ENCODE measurements at places on chromosomes 3 and 15.

- DNase-seq: no peak
Observed at GRCh38 chr3:166554023-166554422, 716.8 kb upstream of the BCHE start.

- no peak for DNase-seq
Observed at GRCh38 chr15:96728591-96728990, 398.1 kb downstream of the NR2F2 start.

DNA sequence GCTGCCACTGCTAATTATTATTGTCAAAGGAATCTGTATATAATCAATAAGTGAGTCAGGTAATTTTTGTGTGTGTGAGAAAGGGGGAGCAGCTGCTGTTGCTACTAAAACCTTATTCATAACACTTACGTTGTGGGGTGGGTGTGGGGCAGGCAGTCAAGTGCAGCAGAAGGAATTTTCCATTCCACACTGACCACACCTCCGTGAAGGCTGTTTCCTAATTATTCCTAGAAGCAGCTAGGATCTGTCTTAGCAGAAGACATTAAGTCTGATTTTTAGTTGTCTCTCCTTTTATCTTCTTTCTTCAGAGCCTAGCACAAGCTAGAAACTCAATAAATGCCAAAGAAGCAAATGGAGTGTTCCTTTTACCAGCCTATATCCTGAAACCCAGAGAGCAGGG lies 4.0 kb upstream of the U2SURP start:
- no peak for DNase-seq

DNA sequence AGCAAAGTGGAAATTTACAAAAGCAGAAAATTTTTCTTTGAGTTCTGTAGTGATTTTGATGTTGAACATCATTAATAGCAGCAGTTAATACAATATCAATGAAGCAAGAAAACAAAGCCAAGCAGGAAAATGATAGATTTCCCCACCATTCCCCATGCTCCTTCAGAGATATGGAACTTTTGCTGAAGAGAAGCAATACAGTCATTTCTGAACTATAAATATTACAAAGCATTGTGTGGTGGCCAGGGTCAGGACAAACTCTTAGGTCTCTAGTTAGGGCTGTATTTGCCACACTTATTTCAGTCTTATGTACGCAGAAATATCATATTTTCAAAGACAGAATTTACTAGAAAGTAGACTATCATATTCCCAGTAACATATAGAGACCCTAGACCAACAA lies 88.8 kb upstream of the P3H2 start:
- no peak for DNase-seq

- DNase-seq: no peak
Observed at GRCh38 chr15:67405208-67406191, 115.4 kb upstream of the C15orf61 start.

DNA sequence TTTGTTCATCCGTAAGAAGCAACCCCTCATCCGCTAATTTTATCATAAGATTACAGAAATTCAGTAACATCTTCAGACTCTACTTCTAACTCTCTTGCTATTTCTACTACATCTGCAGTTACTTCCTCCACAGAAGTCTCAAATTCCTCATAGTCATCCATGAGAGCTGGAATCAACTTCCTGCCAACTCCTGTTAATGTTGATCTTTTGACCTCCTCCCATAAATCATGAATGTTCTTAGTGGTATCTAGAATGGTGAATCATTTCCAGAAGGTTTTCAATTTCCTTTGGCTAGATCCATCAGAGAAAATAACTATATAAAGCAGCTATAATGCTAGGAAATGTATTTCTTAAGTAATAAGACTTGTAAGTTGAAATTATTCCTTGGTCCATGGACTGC lies 115.1 kb downstream of the TAFA4 start:
- DNase-seq: no peak

- no peak for DNase-seq
Observed at GRCh38 chr15:86001200-86001599, 78.5 kb upstream of the AGBL1 start.

DNA sequence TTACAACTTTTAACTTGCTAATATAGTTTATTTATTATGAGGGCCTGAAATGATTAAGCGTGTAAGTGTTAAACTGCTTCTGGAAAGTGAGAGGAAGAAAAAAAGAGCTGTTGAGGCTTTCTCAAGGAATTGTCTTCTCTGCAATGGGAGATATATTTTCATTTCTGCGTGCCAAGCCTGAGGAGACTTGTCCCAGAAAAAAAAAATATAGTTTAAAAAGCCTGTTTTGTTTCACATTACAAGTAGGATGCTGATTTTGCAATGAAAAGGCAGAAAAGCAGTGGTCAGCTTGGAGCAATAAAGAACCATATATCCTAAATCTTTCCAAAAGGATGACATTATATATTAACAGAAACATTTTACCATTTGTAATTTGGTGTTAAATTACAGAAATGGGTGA lies 115.5 kb downstream of the GMNC start:
- no peak for DNase-seq

DNA sequence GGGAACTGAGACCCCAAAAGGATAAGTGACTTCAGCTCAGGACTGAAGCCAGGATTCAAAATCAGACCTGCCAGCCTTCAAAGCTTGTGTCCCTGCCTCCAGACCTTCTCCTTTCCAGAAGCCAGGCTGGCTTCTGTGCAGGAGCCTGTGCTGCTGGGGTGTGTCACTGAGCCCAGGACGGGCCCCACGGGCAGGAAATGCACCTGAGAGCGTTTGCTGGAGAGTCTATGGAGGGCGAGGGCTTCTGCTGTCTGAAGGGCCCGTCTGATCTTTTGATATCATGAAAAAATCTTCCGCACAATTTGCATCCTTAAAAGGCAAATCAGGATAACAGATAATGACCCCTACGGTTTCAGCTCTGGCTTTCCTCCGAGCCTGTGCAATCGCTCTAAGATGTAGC lies 125.4 kb downstream of the FAM43A start:
- DNase-seq: no peak

- peak; percentile 67 for DNase-seq
Observed at GRCh38 chr15:64634027-64634426, 141.4 kb downstream of the RBPMS2 start.

- no peak for DNase-seq
Observed at GRCh38 chr3:142633073-142633472, 36.9 kb downstream of the PLS1 start.

DNA sequence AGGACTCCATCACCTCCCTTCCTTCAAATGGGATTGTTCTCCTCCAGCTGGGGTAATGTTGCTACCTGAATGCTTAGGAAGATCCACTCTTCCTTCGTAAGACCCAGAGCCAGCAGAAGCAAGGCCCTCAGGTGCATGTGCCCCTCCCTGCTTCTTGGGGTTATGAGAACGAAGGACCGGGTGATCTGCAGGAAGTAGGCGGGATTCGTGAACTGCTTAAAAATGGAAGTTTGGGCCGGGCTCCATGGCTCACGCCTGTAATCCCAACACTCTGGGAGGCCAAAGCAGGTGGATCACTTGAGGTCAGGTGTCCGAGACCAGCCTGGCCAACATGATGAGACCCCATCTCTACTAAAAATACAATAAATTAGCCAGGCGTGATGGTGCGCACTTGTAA lies 8.0 kb downstream of the TLR9 start:
- DNase-seq: peak; percentile 24

DNA sequence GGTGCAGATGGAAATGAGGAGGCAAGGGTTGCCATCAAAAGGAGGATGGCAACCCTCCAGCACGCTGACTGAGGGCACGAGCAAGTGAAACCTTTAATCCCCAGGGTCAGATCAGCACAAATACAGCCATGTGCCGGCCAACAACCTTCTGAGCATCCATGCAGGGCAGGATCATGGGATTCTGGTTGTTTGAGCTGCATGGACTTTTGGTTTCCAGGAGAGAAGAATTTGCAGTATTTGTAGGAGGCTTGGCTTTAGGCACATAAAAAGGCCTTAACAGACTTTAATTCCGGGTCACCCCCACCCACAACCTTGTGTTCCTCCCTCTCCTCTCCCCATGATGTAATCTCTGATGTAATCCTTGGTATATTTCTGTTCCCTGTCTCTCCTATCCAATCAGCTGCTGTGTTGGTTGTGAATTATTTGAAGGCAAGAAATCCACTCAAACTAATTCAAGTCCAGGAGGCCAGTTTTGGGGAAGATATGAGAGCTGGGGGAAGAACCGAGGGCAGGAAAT lies 254.3 kb downstream of the SHQ1 start:
- no peak for DNase-seq

GRCh38 chr15:58016581-58017175 lies 48.8 kb downstream of the ALDH1A2 start:
- DNase-seq: no peak

DNA sequence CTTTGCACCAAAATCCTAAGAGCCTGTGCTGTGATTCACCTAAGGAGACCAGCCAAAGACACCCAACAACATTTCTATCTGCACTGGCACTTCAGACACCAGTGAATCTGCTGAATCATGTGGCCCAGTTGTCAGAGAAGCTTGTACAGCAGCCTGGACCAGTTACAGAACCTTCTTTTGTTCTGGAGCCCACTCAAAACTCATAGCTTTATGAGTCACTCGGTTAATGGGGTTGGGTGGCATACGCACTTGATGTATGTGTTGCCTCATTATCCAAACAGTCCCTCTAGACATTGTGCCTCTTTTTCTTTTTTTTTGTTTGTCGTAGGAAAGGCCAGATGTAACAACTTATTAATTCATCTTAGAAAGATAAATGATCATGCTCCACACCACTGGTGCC lies 25.6 kb upstream of the GOLGA6L2 start:
- DNase-seq: no peak

- DNase-seq: peak; percentile 79
Observed at GRCh38 chr3:41960826-41961750, 815 bp downstream of the ULK4 start.

DNA sequence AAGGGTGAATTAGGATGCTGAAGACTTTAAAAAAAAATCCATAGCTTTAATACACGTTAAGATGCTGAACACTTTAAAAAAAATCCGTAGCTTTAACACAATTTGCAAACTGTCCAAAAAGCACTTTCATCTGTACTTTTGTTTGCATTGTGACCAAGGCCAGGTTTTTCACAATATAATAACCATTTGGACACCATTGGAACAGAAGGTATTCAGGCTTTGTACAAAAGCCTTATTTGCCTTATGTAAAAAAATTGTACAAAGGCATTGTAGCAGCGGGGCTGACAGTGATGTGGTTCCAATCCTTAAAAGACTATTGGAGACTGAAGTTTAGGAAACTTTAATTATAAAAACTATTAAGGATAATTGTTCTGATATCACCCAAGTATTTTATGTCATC lies 15.2 kb upstream of the ICE2 start:
- no peak for DNase-seq

- no peak for DNase-seq
Observed at GRCh38 chr3:16132190-16132589, 42.3 kb upstream of the GALNT15 start.

DNA sequence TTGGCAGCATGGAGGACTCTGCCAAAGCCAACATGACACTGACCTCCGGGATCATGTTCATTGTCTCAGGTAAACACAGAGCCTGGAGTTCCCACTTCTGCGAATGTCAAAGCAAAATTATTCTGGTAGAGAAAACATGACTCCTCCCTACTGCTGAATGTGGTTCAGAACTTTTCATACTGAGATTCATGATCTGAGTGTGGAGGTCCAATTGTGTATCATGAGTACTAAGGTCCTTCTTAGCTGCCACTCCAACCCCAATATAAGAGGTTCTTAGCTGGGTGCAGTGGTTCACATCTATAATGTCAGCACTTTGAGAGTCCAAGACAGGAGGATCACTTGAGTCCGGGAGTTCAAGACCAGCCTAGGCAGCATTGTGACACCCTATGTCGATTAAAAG lies 13.8 kb downstream of the CLDN18 start:
- no peak for DNase-seq

GRCh38 chr3:165078293-165078692 lies at the start of gene SI:
Gene SI, minus strand, starts transcription at chr3:165078496. Its CDS starts 2,484 bp downstream, at chr3:165076012.
- DNase-seq: no peak

GRCh38 chr3:16061491-16061890 lies 113.0 kb upstream of the GALNT15 start:
- no peak for DNase-seq

DNA sequence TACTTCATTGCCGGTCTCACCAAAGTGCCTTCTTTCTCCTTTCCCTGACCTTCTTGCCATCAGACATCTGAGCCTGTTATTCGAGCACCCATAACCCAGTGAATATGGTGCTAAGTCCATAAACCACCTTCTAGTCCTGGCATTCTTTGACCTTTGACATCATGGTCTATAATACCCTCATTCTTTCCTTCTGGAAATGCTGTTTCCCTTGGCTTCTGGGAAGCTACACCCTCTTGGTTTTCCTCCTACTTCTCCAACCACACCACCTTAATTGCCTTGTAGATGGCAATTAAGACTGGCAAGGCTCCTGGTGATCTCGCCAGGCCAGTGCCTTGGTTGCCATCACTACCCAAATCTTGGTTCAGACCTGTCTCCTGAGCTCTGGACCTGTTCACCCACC lies 56.1 kb upstream of the TRAK1 start:
- DNase-seq: no peak

GRCh38 chr3:23439080-23439479 lies 236.0 kb downstream of the UBE2E2 start:
- DNase-seq: no peak

DNA sequence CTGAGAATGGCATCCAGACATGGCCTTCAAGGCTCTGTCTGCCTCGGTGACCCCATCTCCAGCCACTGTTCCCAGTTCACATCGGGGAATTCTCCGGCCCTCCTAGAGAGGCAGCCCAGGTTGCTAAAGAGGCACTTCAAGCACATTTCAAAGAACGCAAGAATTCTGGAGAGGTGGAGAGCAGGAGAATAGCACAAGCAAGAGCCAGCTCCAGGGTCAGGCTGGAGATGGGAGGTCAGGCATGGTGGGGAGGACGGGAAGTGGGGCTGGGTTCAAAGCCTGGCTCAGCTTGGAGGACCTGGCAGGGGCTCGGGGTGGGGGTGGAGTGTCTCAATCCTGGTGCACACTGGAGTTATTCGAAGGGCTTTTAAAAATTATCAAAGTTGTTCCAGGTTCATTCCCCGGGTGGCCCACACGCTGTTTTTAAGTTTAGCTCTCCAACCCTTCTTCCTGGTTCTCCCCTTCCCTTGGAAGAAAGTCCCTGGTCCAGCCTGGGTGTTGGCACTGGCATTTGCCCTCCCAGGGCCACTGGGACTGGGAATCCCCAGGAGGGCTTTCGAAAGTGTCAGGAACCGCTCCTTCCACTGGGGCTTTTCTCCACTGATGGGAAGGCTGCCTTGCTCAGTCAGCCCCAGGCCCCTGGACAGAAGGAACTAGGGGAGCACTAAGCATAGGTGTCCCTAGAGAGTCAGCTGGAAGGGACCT lies 35.8 kb downstream of the ZNF710 start:
- no peak for DNase-seq

DNA sequence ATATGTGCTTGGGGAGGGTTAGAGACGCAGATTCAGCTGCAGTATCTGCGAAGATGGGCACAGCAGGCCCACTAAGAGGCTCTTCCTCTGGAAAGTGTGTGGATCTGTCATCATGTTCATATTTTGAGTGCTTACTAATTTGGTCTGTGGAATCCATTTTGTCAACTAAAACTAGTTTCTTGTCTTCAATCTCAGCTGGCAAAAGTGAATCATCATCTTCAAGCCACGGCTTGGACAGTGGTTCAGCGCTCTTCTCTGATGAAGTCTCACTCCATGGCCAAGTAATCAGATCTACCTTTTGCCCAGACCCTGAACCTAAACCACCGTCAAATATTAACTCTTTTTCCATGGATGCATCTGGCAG lies 76.2 kb downstream of the IMPG2 start:
- DNase-seq: no peak

GRCh38 chr3:178851564-178851963 lies 220.0 kb downstream of the ZMAT3 start:
- DNase-seq: no peak
